ENCODE measurements at places on chromosomes 6 and 20.

- no peaks in the 10 kb centered on the region for H3K36me3 ChIP-seq
- no peak overlapping the region for H3K27ac ChIP-seq
- peaks cover 5% of the 10 kb centered on the region for H3K4me1 ChIP-seq
- H3K4me3 ChIP-seq = no peak overlapping the region
- H3K27me3 ChIP-seq = no peaks in the 10 kb centered on the region
- no peak for DNase-seq
Observed at GRCh38 chr6:22153384-22154158, 143.3 kb downstream of the PRL start.

DNA sequence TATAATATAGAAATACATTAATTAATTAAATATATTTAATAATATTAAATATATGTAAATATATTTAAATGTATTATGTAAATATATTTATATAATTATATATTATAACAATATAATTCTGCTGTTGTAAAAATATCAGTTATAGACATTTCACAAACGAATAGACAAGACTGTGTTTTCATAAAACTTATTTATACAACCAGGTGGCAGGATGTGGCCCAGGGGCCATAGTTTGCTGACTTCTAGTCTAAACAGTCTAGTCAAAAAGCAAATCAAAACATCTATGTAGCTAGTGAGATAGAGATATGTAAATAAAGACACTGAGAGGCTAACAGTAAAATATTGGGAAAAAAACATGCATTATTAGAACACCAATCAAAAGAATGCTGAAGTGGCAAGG, 136.4 kb downstream of the TBXT start:
- DNase-seq = no peak
- no peak overlapping the region for H3K27ac ChIP-seq
- no peaks in the 10 kb centered on the region for H3K27me3 ChIP-seq

GRCh38 chr6:48713612-48714011, 602.6 kb upstream of the PTCHD4 start:
- H3K27ac ChIP-seq = no peak overlapping the region
- H3K36me3 ChIP-seq = no peaks in the 10 kb centered on the region
- H3K4me1 ChIP-seq = no peaks in the 10 kb centered on the region
- no peak for DNase-seq
- H3K27me3 ChIP-seq = no peaks in the 10 kb centered on the region

- H3K4me1 ChIP-seq = no peaks in the 10 kb centered on the region
- H3K27me3 ChIP-seq = no peaks in the 10 kb centered on the region
- peak; percentile 49 for DNase-seq
- no peak overlapping the region for H3K4me3 ChIP-seq
- no peak overlapping the region for H3K27ac ChIP-seq
- peaks cover 9% of the 10 kb centered on the region for H3K36me3 ChIP-seq
Observed at GRCh38 chr6:36851149-36851614, 11.9 kb upstream of the CPNE5 start.

DNA sequence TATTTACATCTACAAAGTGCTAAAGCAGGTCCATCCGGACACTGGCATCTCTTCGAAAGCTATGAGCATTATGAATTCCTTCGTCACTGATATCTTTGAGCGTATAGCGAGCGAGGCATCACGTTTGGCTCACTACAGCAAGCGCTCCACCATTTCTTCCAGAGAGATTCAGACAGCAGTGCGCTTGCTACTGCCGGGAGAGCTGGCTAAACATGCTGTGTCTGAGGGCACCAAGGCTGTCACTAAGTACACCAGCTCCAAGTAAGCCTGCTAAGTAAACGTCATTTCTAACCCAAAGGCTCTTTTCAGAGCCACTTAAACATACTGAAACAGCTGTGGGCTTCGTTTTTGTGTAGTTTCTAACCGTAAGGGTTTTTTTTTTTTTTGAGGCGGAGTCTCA, 27.5 kb upstream of the SLC17A4 start:
- DNase-seq = no peak
- H3K27ac ChIP-seq = no peak overlapping the region
- no peaks in the 10 kb centered on the region for H3K27me3 ChIP-seq
- H3K4me1 ChIP-seq = no peaks in the 10 kb centered on the region
- H3K4me3 ChIP-seq = no peak overlapping the region
- H3K36me3 ChIP-seq = no peaks in the 10 kb centered on the region

GRCh38 chr6:3345836-3346235, 87.1 kb downstream of the PSMG4 start:
- peaks cover 16% of the 10 kb centered on the region for H3K4me1 ChIP-seq
- no peak overlapping the region for H3K4me3 ChIP-seq
- no peaks in the 10 kb centered on the region for H3K27me3 ChIP-seq
- no peak overlapping the region for H3K27ac ChIP-seq
- no peaks in the 10 kb centered on the region for H3K36me3 ChIP-seq
- no peak for DNase-seq

DNA sequence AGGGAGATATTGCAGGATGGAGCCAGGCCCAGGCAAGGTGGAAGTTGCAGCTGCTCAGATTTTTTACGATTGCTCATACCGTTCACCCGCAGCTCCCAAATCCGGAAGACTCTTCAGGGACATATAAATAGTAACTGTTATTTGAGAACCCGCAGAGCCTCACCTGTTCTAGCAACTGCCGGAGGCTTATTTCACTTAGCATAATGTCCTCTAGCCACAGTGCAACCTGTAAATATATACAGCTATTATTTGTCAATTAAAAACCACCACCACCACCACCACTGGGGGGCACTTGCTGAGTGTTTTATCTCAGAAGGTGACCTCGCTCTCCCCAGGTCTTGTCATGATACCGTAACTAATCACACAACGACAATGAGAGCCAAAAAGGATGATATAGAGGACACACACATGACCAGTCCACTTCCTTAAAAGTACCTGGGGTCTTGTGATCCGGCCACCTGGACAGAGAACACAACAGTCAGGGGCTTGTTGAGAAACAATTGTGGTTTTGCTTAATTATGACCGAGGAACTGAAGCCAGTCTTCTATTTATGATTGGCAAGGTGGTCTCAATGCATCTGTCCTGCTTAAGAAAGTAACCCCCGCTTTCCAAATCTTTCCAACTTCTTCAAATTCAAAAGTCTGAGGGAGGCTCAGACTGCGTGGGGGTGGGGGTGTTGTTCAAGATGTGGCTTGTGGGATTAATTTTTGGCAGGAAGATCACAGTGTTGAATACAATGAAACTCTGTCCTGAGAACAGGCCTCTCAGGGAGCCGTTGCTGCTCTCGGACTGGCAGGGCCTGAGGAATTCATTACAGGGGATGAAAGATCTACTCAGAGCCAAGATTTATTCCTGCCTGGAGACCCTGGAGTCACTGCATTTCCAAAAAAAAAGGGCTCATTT, 107.7 kb upstream of the PRND start:
- no peak overlapping the region for H3K4me3 ChIP-seq
- no peaks in the 10 kb centered on the region for H3K27me3 ChIP-seq
- no peak for DNase-seq
- H3K27ac ChIP-seq = no peak overlapping the region
- no peaks in the 10 kb centered on the region for H3K4me1 ChIP-seq
- H3K36me3 ChIP-seq = no peaks in the 10 kb centered on the region

GRCh38 chr6:132819405-132820161, 5.2 kb downstream of the RPS12 start:
- H3K27ac ChIP-seq = no peak overlapping the region
- DNase-seq = no peak
- H3K27me3 ChIP-seq = no peaks in the 10 kb centered on the region
- no peak overlapping the region for H3K4me3 ChIP-seq

DNA sequence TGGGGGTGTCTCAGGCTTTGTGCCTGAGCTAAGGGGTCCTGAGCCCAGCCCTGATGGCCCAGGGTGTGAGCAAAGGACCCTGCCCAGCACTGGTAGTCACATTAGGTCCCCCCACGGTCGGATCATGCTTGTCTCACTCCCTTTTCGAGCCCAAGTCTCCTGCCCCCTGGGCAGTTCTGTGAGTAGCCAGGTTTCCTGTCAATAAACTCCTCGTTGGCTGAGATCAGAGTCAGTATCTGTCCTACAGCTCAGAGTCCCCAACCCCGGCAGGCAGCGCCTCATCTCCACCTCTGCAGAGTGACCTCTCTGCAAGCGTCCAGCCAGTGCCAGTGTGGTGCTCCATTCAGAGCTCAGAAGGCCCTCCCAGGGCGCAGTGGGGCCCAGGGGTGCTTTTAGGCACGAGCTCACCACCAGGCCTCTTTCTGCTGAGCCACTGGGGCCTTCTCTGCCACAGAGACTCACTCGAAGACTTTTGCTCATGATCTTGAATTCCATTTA, 93.7 kb upstream of the PMEPA1 start:
- no peaks in the 10 kb centered on the region for H3K36me3 ChIP-seq
- H3K27ac ChIP-seq = no peak overlapping the region
- no peaks in the 10 kb centered on the region for H3K27me3 ChIP-seq
- no peak overlapping the region for H3K4me3 ChIP-seq
- H3K4me1 ChIP-seq = no peaks in the 10 kb centered on the region
- no peak for DNase-seq

- DNase-seq = no peak
- H3K27ac ChIP-seq = no peak overlapping the region
- peaks cover 13% of the 10 kb centered on the region for H3K4me1 ChIP-seq
- no peaks in the 10 kb centered on the region for H3K36me3 ChIP-seq
- no peak overlapping the region for H3K4me3 ChIP-seq
Observed at GRCh38 chr6:119128252-119128912, 49.9 kb upstream of the FAM184A start.

DNA sequence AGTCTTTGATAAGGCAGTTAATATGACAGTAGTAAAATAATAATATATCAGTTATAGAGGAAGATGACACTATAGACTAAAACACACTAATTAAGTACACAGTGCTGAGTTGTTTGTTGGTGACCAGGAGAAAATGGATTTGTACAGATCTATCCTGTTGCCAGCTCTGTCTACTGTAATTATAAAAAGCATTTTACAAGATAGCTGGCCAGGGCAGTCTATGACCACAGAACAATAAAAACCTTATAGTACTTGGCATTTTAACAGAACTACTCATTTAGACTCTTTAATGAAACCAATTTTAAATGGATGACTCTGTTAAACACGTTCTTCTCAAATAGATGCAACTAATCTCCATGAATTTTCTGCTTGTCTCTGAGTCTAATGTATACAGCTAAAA, 367.5 kb downstream of the BTBD9 start:
- no peaks in the 10 kb centered on the region for H3K36me3 ChIP-seq
- no peaks in the 10 kb centered on the region for H3K4me1 ChIP-seq
- no peak for DNase-seq
- no peak overlapping the region for H3K27ac ChIP-seq
- H3K27me3 ChIP-seq = no peaks in the 10 kb centered on the region
